RWPE2 (cell line): ENCODE measurements at places on chromosomes 11 and 22.

GRCh38 chr11:10310301-10310841 is 5.5 kb downstream of the ADM start:
- no peak for DNase-seq

- no peak for DNase-seq
Observed at GRCh38 chr11:60951606-60951903, 421 bp downstream of the SLC15A3 start.

GRCh38 chr22:37802310-37803194 is 5.2 kb upstream of the GCAT start:
- DNase-seq = peak; percentile 51

DNA sequence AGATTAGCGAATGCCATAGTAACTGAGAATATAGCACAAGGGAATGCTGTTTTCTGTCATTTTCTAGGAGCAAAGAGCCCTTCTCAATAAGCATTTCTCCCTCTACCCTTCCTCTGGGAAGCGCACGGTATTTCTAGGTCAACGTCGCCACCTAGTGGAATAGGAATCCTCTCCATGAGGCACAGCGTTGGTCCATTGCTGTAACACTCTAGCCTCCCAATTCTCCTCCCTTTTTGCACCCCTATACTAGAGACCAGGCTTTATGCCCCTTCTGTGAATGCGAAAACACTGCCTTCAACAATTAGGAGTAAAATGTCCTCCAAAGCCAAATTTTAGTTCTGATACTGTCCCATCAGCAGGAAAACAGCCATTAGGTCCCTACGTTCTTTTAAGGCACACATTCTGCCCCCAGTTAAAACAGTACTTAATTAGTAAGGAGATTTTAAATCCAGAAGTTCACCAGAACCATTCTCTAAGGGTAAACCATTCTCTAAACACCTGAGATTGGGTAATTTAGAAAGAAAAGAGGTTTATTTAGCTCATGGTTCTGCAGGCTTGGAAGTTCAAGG is 12.8 kb upstream of the HYLS1 start:
- DNase-seq = no peak

DNA sequence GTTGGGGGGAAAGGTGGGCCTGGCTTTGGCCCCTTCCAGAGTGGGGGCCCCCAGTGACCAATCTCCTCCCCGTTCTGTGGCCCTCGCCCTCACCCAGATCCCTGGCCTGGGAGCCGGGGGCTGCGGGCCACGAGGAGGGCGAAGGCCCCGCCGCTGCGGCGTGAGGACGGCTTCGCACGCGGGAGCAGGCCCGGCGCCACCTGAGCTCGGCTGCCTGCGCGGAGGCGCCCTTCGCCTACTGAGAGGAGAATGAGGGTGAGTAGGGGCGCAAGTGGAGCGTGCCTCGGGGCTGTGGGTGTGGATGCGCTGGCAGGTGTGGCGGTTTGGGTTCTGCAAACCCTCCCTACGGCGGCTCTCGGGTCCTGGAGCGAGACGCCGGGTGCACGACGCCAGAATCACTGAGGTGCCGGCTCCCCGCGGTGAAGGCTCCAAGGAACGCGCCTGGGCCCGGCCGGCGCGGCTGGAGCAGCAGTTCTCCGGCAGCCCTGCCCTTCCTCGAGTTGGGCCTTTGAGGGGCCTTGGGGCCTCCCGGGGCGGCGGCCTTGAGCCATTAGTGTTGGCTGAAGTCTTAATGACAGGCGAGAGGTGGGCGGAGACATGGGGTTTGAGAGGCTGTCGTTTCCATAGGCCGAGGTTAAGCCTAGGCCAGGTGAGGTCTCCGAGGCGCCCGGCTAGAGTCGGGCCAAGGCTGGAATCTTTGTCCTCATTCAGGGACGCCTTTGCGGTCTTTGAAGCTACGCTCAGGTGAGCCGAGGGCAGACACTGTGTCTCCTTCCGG is 65.3 kb downstream of the CTTN start:
- DNase-seq = no peak

- no peak for DNase-seq
Observed at GRCh38 chr11:77141475-77141874, 13.4 kb downstream of the MYO7A start.

GRCh38 chr11:28976801-28977145 is 868.6 kb downstream of the METTL15 start:
- no peak for DNase-seq

- DNase-seq = no peak
Observed at GRCh38 chr11:73325036-73325981, 17.2 kb downstream of the ARHGEF17 start.

DNA sequence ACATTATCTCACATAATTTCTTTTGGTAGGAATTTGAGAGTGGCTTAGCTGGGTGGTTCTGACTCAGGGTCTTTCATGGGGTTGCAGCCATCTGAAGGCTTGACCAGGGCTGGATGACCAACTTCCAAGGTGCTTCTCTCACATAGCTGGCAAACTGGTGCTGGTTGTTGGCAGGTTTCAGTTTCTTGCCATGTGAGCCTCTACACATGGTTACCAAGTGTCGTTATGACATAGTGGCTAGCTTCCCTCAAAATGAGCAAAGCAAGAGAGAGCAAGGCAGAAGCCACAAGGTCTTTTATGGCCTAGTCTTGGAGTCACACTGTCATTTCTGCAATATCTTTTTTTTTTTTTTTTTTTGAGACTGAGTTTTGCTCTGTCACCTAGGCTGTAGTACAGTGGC is 4.2 kb upstream of the TFIP11 start:
- DNase-seq = no peak

DNA sequence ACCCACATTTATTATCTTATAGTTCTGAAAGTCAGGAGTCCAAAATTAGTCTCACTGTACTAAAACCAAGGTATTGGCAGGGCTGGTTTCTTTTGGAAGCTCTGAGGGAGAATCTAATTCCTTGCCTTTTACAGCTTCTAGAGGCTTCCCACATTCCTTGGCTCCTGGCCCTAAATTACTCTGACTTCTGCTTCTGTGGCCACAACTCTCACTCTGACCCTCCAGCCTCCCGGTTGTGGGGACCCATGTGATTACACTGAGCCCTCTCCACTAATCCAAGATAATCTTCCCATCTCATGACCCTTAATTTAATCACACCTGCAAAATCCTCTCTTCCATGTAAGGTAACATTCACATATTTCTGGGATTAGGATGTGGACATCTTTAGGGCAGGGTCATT is 110.9 kb downstream of the ARL14EP start:
- no peak for DNase-seq

GRCh38 chr11:125301346-125301745 is 136.8 kb downstream of the PKNOX2 start:
- DNase-seq = no peak

DNA sequence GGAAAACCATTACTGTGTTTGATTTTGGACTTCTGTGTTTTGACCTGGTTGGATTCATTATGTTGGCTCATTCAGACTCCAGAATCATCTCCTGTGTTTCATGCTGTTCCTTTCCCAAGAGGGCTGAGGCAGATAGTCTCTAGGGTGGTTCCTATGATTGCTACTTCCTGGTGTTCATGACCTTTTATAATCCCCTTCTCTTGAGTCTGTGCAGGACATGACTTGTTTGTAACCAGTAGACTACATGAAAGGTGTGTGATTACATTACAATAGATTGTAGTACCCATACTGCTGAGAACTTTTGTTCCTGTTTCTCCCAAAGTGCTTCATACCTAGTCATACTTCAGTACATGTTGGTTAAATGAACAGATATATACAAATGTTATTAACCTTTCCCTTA is 700.6 kb downstream of the METTL15 start:
- no peak for DNase-seq

DNA sequence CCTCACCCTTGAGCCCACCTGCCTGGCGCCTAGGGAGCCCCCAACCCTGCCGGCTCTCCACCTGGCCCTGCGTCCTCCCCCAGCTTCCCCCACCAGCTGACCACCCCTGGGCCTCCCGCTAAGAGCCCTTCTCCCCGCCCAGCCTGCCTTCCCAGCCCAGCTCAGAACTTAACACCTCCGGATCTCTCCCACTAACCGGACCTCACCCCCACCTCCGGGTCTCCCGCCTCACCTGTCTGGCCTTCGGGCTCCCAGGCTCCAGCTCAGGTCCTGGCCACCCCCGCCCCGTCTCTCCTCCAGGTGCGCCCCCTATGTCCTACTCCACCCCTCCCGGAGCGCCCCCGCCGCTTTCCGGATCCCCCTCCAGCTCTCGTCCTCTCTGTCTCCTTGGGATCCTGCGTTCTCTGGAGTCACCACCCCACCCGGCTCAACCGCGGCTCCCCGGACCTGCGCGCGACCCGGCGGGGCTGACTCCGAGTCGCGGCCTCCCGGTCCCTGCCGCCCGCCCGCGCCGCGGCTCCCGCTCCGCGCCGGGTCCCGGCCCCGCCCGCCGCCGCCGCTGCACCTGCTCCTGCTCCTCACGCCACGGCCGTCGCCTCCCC is at the start of gene KCNJ11:
Gene KCNJ11 (minus strand): TSS at position 51 of the 602 bp plus-strand sequence. CDS start 568 bp downstream, outside the sequence.
- DNase-seq = no peak

GRCh38 chr11:127027000-127027399 is 26.4 kb upstream of the KIRREL3 start:
- DNase-seq = no peak

GRCh38 chr11:93089474-93090102 is 108.2 kb downstream of the SLC36A4 start:
- no peak for DNase-seq

DNA sequence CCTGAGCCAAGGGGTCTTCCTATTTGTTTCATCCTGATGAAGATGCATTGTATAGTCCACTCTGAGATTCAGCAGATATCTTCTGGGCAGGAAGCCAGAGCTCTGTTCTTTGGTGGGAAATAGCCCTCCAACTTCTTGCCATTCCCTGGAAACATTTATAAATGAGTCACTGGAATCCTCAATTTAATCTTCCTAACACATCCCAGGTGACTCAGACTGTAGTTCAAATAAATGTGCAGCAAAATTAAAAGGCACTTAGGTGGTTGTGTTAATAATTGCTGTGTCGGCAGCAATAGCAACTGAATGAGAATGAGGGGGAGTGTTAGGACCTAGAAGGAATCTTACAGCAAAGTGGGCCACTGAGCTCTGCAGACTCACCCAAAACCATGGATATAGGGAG is 108.6 kb downstream of the INSC start:
- no peak for DNase-seq

DNA sequence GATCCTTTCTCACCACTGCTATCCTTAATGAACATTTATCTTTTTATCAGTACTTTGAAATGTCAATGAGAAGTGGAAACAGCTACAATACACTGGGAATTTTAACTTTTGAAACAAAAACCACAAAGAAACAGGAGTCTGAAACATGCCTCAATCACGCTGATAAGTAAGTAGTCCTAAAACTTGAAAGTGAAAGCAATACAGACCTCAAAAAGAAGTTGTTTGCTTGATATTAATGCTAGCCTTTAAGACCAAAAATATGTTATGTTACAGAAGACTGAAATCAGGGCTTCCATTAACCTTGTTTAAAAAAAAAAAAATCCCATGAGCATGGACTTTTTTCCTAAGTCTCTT is 21.3 kb downstream of the PHF21A start:
- no peak for DNase-seq

DNA sequence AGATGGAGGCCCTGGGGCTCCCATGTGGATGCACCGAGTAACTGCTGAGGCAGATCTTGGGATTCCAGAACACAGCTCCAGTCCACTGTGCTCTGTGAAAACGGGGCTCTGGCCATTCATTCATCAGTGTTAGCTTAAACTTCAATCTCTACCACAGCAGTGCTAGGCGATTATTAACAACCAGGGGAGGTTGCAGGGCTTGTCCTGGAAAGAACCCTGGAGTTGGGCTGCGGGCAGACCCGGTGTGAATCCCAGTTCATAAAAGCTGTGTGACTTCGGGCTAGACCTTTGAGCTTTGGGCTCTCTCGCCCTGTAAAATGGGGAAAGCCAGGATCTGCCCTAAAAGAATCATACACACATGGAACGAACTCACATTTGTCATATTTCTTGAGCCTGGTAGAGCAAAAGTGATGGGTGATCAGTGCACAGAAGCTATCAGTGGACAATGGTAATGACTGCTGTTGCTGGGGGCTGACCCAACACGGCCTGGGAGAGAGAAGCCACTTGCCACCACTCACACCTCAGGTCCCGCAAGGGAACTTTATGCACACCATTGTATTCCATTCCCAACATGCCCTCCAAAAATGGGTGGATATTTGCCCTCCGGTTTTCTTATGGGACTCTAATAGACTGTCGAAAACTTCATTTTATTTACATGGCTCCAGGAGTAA is 15.6 kb upstream of the CRYBB3 start:
- DNase-seq = no peak

DNA sequence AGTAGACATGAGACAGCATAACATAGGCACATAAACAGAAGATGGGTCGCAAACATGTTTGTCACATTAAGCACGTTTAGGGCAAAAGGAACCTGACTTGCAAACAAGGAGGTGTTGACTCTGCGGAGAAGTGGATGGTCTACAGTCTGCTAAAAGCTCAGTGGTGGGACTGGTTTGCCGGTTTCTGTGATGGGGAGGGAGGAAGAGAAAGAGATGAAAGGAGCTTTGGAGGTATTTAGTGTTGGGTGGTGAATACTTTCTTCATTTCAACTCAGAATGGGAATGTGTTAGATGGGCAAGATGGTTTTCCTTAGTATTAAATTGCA is 191.4 kb upstream of the SORL1-AS1 start:
- no peak for DNase-seq

DNA sequence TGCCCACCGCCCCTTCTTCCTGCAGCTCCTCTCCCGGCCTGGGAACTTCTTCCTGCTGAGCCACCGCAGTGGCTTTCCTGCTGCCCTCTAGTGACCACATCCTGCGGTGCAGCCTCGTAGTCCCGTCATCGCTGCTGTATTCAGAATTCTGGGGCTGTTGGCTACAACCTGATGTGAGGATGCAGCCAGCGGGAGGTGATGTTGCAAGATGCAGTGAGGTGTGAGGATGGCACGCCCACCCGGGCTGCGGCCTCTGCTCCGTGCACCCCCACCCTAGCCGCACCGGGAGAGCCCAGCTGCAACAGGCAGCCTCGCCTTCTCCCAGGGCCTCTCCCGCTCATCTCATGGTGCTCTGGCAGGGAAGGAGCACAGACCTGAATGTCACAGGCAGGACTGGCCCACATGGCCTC is 10.1 kb downstream of the CHST1 start:
- DNase-seq = peak; percentile 52
